ENCODE measurements at places on chromosomes 7 and 10. TPM values are rescaled to one million over a fixed set of nuclear protein-coding genes. Genes with fewer than 3 reads are reported as not detected.

STEAP2 gene
- 28.4 TPM for total RNA-seq

TAS2R4 gene
- 4.5 TPM for total RNA-seq

DNA sequence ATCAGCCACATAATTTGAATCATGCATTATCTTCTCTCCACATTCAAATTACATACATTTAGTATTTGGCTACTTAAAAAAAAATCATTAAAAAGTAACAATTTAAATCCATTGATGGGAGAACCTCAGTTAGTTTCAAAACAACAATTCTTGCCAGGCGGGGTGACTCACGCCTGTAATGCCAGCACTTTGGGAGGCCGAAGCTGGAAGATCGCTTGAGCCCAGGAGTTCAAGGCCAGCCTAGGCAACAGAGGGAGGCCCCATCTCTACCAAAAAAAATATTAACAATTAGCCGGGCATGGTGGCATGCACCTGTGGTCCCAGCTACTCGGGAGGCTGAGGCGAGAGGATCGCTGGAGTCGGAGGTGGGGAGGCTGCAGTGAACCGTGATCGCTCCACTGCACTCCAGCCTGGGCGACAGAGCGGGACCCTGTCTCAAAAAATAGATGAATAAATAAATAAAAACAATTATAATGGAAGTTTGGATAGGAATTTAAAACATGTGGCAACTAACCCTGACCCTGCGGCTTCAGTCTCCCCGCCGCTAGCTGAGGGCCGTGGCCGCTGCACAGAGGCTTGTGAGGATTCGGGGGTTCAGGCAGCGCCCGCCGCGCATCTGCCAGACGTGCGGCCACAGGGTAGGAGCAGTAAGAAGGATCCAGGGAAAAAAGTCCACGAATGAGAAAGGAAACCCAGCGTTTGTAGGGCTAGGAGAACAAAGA is 1.1 kb upstream of the CSGALNACT2 start:
- peak; percentile 56 for DNase-seq

GRCh38 chr7:103929901-103930311 is 59.6 kb downstream of the RELN start:
- DNase-seq = no peak

GRCh38 chr7:99898836-99899235 is 20.5 kb downstream of the TRIM4 start:
- DNase-seq = no peak

DNA sequence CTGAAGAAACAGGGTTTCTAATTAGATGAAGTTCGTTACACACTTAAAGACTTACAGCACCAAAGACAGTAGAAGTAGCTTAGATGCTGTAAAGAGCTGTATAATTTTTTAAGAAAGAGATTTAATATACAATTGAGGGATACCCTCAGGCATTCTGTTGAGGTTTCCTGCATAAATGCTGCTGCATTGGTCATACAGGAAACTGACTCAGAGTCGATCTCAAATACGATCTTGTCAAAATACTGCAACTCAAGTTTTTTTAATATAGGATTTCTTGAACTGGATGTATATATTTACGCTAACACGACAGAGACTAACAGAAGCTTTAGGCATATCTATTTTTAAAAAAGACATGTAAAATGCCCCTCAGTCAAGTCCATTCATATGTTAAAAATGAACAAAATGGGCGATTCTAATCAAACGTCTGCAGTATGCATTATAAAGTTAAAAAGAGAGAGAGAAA is 2.4 kb upstream of the ARID5B start:
- peak; percentile 64 for DNase-seq

DNA sequence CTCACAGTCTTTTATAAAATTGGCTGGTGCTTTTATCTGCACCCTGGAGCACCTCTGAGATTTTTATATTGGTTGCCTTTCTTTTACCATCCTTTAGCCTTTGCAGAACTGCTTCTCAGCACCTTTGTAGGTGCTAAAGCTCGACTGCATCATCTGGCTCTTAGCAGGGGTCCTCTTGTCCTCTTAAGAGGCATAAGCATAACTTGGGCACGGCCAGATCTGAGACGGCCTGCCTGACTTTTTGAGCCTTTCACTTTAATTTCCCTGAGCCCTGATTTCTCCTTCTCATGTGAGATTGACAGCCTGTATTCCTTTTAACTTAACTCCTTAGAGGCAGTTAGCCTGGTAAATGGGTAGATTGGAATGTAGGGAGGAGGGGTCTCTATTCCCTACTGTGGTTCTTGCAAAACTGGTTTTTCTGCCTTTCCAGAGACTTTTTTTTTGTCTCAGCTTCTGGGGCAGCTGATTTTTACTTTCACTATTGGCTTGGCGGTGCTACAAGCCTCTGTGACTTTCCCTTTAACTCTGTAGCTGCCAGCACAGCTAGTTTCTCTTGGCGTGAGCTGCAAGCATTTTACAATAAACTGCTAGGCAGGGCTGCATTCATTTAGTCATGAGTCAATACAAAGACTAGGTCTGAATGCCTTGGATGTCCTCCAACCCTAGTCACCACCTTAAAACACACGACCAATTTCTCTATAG is 24.0 kb downstream of the ZPBP start:
- DNase-seq = peak; percentile 60
